Mesenteric fat pad (tissue), 1 donor: ENCODE measurements at places on chromosomes 2 and 18. TPM values are rescaled to one million over a fixed set of nuclear protein-coding genes. Genes with fewer than 3 reads are reported as not detected.

- DNase-seq = no peak
These were observed 173.7 kb downstream of the CMPK2 start for GRCh38 chr2:6692056-6692455.

DNA sequence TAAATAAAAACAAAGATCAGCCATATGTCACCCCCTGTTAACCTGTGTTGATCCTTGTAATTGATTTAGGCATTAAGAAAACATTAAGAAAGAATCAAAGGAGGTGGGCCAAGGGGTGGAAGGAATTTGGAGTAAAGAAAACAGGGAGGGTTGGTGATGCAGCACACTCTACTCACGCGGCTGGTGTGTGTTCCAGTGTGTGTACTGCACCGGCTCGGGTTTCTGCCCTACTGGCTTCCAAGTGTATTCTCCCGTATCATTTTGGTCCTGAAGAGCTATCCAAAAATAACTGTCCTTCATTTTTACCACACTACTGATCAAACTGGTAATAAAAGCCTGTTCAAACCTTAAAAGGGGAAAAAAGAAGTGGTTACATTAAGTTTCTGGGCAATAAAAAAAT is 56.9 kb downstream of the PLA2R1 start:
- no peak for DNase-seq

DNA sequence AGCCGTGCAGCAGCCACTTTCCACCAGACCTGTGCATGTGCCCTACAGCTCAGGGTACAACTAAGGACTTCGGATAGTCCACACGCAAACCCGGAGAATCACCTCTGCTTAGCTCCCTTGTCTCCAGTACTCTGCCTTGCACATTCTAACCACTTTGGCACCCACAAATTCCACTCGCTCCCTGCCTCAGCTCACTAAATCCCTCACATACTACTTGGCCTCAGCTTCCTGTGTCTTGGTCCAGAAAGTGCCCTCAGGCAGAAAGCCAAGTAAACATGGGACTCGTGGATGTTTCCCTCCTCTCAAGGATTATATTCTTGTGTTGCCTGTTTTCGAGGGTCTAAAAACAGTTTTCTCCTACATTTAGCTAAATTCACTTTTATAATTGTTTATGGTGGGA is 157.8 kb upstream of the DAPL1 start:
- no peak for DNase-seq

DNA sequence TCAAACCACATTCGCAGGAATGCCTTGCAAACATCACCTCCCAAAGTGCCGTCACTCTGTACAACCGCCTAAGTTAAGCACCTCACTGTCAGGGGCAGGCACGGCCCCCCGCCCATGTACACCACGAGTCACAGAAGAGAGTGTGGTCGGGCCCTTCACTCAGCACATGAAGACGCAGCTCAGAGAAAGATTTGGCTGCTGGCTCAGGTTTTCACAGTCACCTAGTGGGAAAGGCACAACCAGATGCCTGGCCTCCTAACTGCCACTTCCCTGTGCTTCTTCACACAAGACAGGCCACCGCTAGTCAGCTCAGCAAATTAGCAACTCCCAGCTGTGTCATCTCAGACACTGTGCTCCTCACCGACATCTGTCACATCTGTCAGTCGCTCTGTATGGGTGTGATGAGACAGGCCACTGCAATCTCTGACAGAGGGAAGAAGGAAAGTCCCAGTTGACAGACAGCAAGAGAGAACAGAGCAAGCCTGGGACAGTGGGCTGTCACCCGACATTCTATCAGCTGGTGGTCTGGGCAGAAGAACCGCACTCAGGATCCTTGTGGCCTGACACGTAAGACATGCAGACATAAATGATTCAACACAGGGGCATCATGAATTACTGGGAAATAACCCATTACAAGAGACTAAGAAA is 60.8 kb downstream of the CRACDL start:
- DNase-seq = no peak

DNA sequence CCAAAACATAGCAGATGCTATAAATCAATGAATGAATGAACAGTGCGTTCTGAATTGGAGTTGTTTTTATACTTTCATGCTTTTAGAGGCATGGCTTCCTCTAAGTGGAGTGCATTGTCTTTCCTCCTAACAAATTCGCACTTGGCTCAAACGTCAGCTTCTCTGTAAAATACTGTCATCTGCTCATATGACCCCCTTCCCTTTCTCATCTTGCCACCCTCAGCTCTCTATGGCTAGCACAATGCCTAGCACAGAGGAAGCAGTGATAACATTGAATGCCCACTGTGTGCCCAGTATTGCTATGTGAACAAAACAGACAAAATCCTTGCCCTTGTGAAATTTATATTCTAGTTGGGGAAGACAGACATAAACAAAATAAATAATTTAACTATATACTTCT is 258.8 kb downstream of the MREG start:
- DNase-seq = no peak

GRCh38 chr2:188853307-188853706 is 120.9 kb upstream of the COL3A1 start:
- DNase-seq = no peak

Gene MC4R
- total RNA-seq = not detected

Gene IL36B
- not detected for total RNA-seq
